ENCODE measurements at places on chromosomes 2 and 18.

GRCh38 chr2:76446872-76447271 is 736.2 kb upstream of the GCFC2 start:
- no peak for DNase-seq

DNA sequence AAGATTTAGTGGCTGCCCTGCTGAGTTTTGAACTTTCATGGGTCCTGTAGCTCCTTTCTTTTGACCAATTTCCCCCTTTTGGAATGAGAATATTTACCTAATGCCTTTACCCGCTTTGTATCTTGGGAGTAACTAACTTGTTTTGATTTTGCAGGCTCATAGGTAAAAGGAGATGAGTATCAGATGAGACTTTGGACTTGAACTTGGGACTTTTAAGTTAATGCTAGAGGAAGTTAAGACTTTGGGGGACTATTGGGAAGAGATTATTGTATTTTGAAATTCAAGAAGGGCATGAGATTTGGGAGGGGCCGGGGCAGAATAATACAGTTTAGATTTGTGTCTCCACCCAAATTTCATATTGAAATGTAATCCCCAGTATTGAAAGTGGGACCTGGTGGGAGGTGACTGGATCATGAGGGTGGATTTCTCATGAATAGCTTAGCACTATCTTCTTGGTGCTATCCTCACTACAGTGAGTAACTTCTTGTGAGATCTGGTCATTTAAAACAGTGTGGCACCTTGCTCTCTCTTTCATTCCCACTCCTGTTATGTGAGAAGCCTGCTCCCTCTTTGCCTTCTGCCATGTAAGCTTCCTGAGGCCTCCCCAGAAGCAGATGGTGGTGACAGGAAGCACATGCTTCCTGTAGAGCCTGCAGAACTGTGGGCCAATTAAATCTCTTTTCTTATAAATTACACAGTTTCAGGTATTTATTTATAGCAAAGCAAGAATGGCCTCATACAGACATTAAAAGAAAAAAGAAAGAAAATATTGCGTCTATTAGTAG is 6.1 kb downstream of the ADI1 start:
- DNase-seq, result no peak

- no peak for DNase-seq
Observed at GRCh38 chr18:74544898-74545297, 10.6 kb downstream of the CNDP1 start.

DNA sequence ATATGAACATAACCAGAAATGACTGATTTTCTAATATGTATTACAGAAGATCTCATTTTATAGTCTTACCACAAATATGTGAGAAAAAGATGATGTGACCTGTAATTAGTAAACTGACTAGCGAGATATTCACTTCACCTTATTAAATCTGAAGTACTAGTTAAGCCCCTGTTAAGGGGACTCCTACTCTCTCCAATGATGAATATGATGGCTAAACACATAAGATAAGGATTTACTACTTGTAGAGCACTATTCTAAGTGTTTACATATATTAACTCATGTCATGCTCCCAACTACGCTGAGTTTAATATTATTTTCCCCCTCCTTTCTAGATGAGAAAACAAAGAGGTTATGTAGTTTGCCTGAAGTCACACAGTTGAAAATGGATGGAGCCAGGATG is 40.9 kb downstream of the SP3 start:
- no peak for DNase-seq

DNA sequence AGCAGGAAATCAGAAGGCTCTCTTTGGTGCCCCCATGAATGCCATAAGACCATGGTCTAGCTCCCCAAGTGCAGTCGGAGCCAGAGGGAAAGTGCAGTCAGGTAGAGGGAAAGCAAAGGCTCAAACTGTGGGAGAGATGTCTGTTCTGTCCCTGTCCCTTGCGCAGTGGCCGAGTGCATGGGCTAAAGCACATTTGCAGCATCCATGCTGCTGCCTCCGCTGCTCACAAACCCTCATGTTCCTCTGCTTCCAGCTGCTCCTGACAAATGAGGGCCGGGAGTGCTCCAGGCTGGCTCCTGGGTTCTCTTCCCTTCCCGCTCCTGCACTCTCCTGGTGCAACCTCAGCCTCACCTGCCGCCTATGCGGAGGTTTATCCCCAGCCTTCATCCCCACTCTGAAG is 34.2 kb downstream of the SCTR start:
- no peak for DNase-seq

GRCh38 chr18:80010551-80010906 is 22.2 kb upstream of the TXNL4A start:
- DNase-seq, result no peak

GRCh38 chr2:144645083-144645778 is 125.3 kb upstream of the ZEB2 start:
- no peak for DNase-seq

- no peak for DNase-seq
Observed at GRCh38 chr18:62091487-62092120, 95.3 kb downstream of the PIGN start.

GRCh38 chr2:12978066-12978835 is 261.5 kb downstream of the TRIB2 start:
- no peak for DNase-seq

DNA sequence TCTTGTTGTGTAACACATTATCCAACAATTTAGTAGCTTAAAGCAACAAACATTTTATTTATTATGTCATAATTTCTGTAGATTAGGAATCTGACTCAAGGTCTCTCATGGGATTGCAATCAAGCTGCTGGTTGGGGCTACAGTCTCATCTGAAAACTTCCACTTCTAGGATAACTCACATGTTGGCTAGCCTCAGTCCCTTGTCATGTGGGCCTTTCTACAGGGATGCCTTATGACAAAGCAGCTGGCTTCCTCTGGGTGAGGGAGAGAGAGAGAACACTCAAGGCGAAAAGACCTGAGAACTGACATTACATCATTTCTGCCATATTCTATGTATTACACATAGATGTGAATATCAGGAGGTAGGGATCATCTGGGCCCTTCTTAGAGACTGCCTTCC is 317.9 kb upstream of the VRK2 start:
- no peak for DNase-seq

DNA sequence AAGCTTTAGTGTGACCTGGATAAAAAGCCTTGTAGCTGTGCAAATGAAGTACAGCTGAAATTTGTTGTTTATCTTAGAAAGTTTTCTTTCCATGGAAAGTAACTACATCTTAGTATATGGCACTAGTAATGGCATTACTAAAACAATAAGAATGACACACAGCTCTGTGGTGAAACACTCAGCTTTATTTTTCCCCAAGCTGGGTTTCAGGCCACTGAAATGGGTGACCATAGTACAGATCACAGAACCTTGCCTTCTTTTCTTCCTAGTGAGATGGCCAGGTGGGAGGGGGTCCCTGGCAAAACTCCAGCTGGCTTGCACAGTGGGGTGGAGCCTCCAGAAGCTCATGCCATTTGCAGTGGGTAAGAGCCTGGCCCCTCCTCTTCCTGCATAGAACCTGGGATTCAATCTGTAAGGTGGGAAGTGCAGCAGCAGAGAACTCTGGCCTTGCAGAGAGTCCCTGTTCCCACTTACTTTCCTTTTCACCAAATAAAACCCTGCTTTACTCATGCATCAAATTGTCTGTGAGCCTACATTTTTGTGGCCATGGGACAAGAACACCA is 17.6 kb upstream of the GRP start:
- DNase-seq, result no peak

GRCh38 chr2:19746611-19747309 is 155.0 kb downstream of the TTC32 start:
- DNase-seq, result no peak

All from activated T-helper 9 cell treated with anti-CD3 and anti-CD28 coated beads, Interleukin-2, amount 50 U/mL, for 16 hours (primary cell).